IPS-NIHi11 (cell line): ENCODE measurements at places on chromosomes 2 and 18.

- DNase-seq: no peak
Observed at GRCh38 chr2:73952499-73953446, 26.1 kb downstream of the DGUOK start.

- peak; percentile 26 for DNase-seq
Observed at GRCh38 chr2:214127571-214127970, 283.3 kb upstream of the VWC2L start.

DNA sequence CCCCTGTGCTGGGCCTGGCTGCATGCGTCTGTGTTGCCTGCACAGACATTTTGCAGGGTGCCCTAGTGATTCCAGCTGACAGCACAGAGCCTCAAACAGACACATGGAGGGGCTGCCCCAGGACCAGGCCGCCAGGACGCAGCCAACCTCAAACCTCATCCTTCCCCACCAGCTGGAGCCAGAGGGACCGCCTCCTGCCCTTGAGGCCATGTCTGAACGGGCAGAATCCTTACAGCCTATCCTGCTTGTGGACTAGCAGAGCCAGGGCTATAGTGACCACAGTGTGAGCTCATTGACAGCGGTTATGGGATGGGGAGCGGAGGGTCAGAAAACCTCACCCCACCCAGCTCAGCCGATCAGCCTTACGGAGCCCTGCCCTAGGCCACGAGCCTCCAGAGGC, 22.4 kb downstream of the ODC1 start:
- DNase-seq: no peak

- DNase-seq: peak; percentile 52
Observed at GRCh38 chr2:97751752-97752151, 38.4 kb downstream of the ZAP70 start.

DNA sequence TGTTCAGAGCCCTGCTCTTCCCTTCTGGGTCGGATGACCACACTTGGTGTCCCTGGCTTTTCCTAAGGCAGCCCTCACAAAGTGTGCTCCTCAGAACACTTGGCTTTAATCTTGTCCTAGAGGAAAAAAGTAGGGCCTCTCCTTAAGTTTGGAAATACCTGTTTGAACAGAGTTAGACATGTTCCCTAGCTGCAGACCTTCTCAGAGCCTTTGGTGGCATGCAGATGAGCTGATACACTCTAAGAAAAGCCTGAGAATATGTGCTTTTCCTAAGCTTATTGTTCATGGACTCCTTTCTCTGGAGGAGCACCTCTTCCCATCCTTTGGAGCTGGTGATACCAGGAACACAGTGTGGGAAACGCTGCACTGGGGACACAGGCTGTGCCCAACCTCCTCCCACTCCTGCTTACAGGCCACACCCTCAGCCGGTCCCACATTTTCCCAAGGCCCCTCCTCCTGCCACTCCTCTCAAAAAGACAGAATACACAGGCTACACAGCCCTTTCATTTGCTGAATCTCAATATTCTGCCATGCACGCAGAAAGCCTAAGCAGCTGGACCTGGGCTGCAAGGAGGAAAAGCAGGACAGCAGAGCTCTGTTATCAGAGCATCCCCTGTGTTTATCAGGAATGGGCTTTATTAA, 443.6 kb downstream of the NBAS start:
- peak; percentile 26 for DNase-seq

DNA sequence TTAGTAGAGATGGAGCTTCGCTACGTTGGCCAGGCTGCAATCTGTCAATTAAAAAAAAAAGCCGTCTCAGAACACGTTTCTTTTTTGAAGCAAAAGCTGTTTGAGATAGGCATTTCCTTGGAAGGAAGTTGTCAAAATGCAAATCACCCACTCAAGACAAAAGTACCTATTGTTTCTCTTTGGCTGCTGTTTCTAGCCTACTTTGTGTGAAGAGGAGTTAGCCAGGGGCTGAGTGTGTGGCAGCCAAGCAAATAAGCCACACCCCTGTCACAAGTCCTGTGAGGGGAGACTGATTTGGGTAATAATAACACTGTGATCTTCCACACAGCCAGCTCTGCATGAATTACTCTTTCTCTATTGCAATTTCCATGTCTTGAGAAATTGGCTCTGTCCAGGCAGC, 47.4 kb upstream of the CDCA7 start:
- DNase-seq: peak; percentile 45

GRCh38 chr2:3420769-3421397, 41.4 kb downstream of the TRAPPC12 start:
- no peak for DNase-seq

DNA sequence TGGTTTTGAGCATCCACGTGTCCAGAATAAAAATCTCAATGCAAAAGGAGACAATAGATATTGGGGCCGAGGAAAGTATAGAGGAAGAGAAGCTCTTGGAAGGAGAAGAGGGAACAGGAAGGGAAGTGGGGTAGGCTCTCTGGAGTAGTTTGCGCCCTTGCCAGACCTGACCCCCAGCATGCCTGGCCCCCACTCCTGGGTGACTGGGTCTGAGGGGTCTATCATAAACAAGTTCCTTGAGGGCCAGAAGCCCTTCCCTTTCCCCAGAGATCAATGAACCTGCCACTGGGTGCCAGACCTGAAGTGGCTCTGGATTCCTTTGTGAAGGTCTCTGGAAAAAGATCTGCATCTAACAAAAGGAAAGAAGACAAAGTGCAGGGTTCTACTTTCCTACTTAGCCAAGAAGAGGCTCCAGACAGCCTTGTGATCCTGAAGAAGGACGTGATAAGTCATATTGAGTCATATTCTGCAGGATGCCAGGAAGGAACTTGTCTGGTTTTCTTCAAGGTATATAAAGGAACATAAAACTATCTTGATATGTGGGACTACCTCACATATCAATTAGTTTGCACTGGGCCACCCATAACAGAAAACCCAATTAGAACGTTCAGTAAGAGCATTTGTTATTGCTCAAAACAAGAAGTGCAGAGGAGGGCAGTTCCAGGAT, 18.7 kb upstream of the ATOH8 start:
- no peak for DNase-seq

DNA sequence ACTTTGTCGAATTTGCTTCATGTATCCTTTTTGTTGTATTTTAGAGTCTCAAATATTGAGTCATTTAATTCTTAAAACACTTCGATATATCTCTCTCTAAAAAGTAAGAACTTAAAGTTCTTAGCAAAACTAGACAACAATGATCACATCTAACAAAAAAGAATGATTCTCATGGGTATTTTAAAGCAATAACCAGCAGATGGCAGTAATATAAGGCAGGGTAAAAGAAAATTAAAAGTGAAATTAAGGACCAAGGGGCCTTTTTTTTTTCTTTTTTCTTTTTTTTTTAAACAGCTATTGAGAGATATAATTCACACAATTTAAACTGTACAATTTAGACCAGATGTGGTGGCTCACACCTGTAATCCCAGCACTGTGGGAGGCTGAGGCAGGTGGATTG, 9.9 kb upstream of the AOX1 start:
- no peak for DNase-seq

GRCh38 chr18:43236921-43237320, 40.4 kb downstream of the SYT4 start:
- DNase-seq: no peak

DNA sequence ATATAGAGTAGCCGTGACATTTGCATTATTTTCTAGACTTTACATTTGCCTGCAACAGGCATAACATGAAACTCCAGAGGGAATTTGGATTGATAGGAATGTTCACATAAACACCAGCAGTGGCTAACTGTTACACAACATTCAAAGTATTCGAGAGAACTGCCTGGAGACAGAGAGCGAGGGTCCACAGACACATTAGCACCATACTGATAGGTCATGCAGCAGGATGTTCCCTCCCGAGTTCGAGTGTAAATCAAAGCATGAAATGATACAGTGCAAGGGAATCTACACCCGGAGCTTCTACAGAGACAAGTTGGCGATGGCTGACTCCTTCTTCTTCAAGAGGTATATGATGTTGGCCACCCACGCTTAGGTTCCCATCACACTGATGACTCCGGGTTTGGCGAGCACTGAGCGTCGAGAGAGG, 89.5 kb downstream of the COL6A3 start:
- no peak for DNase-seq

GRCh38 chr2:158403237-158403636, 53.3 kb downstream of the CCDC148 start:
- no peak for DNase-seq

- DNase-seq: no peak
Observed at GRCh38 chr2:131488306-131489205, 3.6 kb downstream of the MZT2A start.

DNA sequence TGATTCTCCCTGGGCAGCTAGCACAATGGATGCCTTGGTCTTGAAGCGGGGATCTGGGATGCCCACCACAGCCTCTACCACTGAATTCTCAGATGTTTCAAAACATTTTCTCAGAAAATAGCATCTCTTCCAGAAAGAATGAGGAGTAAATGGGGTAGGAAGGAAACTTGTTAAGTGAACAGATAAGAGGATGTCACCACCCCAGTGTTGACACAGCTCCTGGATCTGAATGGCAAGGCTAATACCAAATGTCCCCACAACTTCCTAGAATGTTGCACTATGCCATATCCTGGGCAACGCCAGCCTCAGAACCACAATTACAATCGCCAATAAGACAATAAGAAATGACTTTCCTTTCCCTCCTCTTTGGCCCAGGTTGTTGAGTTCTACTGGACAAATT, 177.2 kb downstream of the BCL11A start:
- DNase-seq: no peak

DNA sequence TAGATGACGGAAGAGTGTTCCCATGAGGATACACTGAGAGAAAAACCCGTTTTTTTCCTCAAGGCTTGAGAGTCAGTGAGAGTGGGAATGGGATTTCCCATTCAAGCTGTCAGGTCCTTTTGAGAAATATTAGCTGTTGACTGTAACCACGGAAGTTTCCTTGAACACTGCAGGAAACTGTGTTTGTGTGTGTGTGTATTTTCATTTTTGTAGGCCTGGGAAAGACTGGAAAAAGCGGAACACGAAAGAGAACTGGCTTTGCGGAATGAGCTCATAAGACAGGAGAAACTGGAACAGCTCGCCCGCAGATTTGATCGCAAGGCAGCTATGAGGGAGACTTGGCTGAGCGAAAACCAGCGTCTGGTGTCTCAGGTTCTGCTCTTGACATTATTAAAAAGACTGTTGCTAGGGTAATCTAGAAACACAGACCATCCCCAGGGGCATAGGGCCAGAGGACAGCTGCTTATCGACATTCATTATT, 98.8 kb upstream of the EML6 start:
- no peak for DNase-seq

GRCh38 chr2:103293742-103294077, 531.9 kb downstream of the TMEM182 start:
- no peak for DNase-seq

DNA sequence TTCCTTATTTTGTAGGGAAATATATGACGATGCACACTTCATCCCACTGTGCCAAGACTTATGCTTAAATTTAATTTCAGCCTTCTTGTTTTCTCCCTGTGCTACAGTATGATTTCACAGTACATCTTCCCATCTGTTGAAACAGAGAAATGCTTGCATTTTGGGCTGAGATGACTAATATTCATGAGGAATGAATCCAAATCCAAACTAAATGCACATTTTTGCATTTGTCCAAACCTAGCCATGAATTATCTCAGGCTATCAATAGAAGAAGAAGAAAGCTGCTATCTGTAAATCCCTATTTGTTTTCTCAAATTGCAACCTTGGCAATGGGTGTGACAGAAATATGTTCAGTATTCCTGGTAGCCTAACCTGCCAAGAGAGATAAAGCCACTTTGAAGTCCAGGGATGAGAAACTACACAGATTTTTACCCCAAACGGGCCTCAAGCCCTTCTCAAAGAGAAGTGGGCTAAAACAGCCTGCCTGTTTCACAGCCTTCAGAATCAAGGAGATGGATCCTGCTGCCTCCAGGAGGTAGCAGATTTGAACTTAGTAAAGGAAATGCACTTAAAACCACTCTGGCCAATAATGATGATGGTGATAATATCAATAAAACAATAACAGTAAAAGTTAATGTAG, 306.9 kb upstream of the NT5C1B start:
- DNase-seq: no peak

GRCh38 chr18:76463872-76464271, 31.2 kb downstream of the ZNF516 start:
- DNase-seq: no peak

- no peak for DNase-seq
Observed at GRCh38 chr2:55965966-55966365, 42.4 kb upstream of the EFEMP1 start.

DNA sequence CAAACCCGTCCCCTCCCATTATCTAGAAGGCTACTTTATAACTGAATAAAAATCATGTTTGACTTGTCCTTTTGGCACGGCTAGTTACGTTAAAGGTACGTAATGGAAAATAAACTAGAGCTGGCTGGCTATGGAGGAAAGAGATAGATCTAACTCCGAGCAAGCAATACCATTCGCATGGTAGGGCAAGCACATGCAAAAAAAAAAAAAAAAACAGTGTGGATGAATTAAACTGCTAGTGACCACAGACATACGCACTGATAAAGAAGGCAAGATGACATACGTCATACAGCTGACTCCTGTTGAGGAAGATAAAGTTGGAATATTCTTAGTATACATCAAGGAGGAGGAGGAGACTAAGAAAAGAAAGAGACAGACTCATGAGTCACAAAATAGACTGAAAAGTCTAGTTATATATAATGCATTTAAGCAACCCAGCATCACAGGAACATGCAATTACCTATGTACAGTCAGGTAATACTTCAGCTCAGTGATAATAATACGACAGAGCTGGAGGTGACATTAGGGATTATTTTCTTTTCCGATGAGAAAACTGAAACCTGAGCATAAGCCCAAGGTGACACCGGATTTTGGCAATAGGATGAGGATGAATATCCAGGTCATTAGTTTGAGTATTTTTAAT, 37.9 kb upstream of the NARS1 start:
- no peak for DNase-seq

DNA sequence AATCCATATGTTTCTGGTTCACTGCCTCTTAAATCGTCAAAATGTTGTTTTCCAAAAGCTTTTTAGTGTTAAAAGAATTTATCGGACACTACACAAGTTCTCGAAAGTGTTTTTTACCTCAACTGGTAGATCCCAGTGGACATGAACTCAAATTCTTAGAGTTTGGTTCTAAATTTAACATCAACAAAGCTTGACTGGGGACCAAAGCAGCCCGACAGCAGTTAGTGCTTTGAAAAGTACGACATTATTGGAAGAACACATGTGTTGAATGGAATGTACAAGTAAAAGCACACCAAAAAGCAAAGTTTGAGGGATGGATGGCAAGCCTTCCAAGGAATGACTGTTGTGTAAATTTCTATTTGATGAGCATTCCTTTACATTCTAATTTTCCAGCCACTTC, 803.9 kb upstream of the POU3F3 start:
- DNase-seq: no peak

- no peak for DNase-seq
Observed at GRCh38 chr2:135952891-135953290, 32.5 kb downstream of the DARS1 start.

DNA sequence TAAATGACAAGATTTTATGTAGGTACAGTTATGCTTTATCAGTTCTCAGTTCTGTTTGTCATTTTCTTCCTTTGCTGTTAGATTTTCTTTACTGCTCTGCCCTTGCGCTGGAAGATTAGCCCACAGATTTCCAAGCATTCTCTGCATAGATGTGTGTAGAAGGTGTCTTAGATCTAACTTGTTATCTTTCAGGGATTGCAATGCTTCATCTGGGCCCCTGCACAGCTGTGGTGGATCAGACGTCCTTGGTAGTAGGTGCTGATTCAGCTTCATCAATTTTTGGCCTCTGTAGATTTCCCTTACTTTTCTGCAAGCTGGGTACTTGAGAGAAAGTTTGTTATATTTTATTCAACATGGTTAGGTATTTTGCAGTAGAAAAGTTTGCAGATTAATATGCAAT, 115.3 kb upstream of the LINC00305 start:
- DNase-seq: no peak

- DNase-seq: no peak
Observed at GRCh38 chr2:95008306-95008705, 17.2 kb upstream of the MAL start.

- DNase-seq: peak; percentile 53
Observed at GRCh38 chr2:54957321-54957999, 92.8 kb downstream of the RTN4 start.
